ENCODE measurements at places on chromosomes 7 and 10.
A peak's percentile ranks its signal among the peaks of the same experiment; 100 is the strongest.

DNA sequence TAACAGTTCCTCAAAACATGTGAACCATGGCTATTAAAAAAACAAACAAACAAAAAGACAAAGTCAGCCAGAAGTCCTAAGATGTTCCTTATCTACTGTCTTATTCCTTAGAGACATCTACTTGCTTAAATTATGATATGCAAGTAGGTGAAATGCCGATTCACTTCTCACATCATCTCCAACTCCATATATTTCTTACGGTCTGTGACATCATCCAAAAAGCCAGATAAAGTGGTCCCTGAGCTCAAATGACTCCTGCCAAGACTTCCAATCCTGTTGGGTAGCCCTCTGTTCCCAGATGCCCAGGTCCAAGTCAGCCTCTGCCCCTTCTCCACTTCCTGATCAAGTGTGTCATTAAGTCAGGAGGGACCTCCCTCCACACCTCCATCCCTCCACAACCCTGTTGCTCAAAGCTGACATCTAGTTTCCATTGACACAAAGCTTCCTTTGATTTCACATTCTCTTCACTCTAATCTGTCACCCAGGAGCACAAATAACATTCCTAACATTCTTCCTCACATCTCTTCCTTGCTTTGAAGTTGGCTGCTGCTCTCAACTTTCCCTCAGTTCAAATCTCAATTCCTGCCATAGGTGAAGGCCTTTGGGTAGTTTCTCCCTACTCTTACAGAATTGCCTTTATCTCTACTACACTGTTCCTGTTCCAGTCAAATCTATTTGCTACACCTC is 56.1 kb upstream of the PDLIM1 start:
- no peak for DNase-seq

- no peak for DNase-seq
Observed at GRCh38 chr7:92723943-92724342, 112.4 kb downstream of the CDK6 start.

DNA sequence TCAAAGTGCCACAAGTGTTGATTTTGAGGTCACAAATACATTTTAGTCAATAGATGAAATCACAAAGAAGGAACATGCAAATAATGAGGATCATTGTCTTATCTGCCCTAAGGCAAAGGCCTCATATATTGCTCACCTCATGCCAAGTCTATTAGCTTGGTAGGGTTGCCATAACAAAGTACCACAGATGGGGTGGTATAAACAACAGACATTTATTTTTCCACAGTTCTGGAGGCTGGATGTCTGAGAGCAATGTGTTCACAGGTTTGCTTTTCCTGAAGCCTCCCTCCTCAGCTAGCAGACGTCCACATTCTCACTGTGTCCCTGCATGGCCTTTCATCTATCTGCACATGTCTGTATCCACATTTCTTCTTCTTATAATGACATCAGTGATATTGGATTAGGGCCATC is 59.6 kb downstream of the RELN start:
- DNase-seq: no peak

DNA sequence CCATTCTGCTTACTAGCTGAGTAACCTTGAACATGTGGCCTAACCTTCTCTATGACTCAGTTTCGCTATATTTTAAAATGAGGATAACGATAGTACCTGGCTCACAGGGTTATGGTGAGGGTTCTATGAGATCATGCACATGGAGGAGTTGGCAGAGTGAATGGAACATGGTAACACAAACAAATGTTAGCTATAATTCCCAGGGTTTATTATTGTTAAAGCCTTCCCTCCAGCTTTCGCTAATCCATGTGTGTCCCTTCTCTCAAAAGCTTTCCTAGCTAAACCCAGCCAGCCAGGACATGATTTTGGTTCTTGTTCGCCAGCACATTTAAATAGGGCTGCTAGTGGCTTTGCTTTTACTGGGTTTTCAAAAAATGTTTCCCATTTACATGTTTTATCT is 361.0 kb upstream of the NFE2L3 start:
- DNase-seq: no peak

DNA sequence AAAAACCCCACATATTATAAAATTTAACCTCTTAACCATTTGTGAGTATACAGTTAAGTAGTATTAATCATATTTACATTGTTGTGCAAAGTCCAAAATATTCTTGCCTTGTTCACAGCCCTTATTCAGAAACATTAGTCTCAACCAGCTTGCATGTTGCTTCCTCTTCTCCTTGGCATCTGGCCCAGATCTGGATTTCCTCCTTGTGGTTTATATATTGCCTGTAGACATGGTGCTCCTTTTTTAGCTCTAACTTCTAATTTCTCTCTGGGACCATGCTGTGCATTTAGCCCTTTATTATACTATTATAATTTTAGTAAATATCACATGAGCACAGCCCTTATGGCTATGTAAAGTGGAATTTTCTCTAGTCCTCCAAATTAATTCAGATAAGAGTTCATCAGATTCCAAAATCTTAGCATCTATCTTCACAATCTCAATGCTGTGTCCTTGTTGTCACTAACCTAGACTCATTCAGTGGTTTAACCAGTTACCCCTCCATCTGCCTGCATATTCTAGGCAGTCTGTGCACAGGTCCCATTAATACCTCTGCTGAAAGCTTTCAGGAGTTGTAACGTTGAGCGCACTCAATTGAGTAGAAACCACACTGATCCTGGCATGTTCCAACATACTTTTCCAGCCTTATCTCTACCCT is 7.9 kb downstream of the CPED1 start:
- DNase-seq: peak; percentile 73

GRCh38 chr10:70319183-70319582 is 35.4 kb upstream of the NPFFR1 start:
- no peak for DNase-seq

DNA sequence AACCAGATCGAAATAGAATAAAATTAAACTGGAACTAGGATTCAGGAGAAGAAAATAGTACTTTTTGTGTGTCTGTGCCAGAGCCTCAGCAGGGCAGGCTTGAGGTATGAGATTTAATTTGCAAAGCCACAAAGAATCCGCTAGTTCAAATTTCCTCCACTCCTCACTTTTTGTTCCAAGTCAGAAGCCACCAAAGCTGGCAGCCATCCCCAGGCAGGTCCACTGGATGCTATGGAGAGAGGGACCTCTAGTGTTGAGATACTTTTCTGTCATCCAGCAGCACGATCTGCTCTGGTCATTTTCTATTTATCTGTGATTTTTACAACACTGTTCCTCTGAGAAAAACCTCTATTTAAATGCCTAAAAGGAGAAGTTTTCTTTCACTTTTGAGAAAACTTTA is 147.9 kb upstream of the FRMD4A start:
- DNase-seq: no peak

GRCh38 chr7:111140091-111140865 is 49.4 kb downstream of the LRRN3 start:
- DNase-seq: no peak

- DNase-seq: no peak
Observed at GRCh38 chr10:8504499-8504898, 450.0 kb downstream of the GATA3 start.

GRCh38 chr7:107501593-107501992 is 31.7 kb downstream of the GPR22 start:
- DNase-seq: no peak

- DNase-seq: no peak
Observed at GRCh38 chr7:64733550-64734240, 60.5 kb upstream of the ZNF138 start.

DNA sequence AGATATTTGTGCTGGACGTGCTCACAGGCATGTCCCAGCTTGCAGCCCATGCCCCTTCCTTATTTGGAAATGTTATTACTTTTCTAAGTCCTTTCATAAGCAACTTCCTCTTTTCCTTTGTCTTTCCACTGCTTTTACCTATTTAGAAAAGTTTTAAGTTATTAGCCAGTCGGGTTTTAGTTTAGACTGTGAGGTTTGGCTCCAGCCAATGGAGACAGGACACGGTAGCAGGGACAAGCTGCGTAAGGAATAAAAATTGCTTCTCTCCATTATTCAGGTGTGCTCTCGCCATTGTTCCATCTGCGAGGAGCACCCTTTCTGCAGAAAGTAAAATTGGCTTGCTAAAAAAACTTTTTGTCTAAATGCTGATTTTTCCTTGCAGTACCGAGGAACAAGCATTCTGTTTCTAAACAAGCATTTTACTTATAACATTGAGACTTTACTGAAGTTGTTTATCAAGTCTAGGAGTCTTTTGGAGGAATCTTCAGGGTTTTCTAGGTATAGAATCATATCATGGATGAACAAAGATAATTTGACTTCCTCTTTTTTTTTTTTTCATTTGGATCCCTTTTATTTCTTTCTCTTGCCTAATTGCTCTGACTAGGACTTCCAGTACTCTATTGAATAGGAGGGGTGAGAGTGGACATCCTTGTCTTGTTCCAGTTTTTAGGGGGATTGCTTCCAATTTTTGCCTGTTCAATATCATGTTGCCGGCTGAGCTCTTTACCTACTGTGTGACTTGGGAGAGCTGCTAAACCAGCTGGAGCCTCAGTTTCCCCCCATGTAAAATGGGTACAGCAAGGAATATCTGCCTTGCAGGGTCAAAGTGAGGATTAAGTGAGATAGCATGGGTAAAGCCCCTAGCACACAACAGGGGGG is 63.8 kb downstream of the ALOX5 start:
- DNase-seq: no peak

DNA sequence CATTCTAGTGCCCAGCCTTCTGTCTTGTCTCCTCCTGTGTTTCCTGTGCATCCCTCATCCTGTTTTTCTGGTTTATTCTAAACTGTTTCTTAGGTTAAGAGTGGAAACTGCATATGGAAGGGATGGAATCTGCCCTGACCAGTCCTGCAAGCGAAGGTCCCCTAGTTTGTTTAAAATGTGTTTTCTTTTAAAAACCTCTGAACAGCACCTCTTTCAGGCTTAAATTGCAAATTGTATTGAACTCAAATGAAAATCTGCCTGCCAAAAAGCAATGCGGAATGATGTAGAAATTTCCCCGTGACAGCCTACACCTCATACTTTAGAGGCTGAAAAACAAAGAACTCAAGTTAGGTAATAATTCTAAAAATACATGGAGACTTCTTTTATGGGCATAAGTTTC is 222.8 kb upstream of the IMMP2L start:
- DNase-seq: no peak

GRCh38 chr10:28382525-28383269 is 79.8 kb upstream of the MPP7 start:
- no peak for DNase-seq

- DNase-seq: no peak
Observed at GRCh38 chr7:79529881-79530235, 76.4 kb upstream of the MAGI2 start.

DNA sequence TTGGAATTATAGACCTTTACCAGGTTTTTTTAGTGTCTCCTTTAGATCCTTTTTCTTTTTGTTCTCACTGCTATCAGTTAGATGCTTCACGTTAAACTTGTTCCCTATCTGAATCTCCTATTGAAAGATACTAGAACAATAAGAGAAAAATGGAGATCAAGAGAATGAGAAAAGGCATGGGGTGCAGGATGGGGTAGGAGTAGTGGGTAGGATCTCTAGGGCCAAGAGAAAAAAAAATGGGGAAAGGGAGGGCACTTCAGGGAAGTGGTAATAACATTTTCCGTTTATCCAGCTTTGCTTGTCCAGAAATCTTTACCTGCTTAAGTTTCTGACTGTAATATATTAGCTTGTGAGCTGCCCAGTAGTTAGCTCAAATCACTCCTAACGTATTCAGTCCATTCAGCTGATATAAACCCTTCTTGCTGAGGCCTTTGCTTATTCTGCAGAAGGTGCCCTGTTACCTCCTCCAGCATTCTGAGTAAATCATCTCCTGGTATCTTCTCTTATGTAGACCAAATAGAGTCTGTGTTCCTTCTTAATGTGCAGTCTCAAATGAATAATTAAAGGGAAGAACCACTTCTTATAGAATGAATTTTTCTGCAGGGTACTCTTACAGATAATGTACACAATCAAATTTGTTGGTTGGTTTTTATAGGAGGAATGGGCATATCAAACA is 69.7 kb downstream of the ZNRF2 start:
- no peak for DNase-seq

GRCh38 chr10:62010366-62010765 is 108.9 kb downstream of the ARID5B start:
- no peak for DNase-seq

DNA sequence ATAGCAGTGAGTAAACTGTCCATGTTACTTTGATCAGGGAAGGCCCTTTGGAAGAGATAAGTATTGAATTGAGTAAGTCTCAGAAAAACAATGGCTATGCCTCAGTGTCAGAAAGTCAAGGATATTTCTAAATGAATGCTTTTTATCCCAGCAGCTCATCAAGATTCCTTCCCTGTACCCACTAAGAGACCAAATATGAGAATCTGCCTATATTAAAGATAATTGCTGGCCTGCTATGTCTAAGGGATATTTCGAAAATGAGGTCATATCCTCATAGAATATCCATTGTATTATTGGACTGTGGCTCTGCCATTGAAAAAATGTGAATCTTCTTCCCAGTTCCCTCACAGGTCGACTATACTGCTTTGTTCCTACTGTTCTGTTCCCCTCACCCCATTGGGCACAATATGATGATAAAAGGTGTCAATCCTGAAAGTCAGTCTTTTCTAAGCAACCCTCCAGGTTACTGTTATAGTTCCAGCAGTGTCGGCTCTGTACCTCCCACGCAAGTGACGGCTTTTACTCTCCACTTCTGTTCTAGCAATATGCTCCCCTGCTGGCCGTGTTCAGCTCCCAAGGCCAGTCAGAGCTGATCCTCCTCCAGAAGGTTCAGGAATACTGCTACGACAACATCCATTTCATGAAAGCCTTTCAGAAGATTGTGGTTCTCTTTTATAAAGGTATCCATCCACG is 51.7 kb downstream of the BZW2 start:
- no peak for DNase-seq

GRCh38 chr10:99870123-99870730 is 87.8 kb downstream of the ABCC2 start:
- DNase-seq: no peak

GRCh38 chr7:128829391-128830166 is 627 bp upstream of the FLNC start:
- DNase-seq: no peak

- no peak for DNase-seq
Observed at GRCh38 chr7:44755698-44756627, 7.3 kb downstream of the ZMIZ2 start.

- DNase-seq: no peak
Observed at GRCh38 chr7:6154542-6155404, 117.7 kb downstream of the CYTH3 start.

- no peak for DNase-seq
Observed at GRCh38 chr10:4121502-4122380, 336.7 kb upstream of the KLF6 start.

- no peak for DNase-seq
Observed at GRCh38 chr7:79980376-79980775, 154.3 kb upstream of the GNAI1 start.

- DNase-seq: no peak
Observed at GRCh38 chr7:35268953-35269352, 15.1 kb upstream of the TBX20 start.

GRCh38 chr7:128172151-128172550 is 68.9 kb upstream of the LEP start:
- no peak for DNase-seq

DNA sequence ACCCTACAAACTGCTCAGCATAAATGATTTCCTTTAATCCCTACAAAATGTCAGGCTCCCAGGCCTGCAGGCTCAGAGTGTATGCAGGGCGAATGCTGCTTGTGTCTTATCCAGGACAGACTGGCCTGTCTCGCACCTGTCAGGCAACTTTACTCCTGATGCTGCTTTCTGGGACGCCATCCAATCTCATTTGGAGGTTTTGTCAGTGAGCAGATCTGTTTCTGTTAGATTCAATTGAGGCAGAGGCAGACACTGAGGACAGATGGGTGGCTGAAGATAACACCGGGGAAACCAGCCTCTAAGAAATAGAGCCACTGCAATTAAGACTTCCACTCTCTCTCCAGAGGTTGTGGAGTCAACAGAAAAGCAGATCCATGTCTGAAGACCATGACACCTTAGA is 115.6 kb downstream of the DPP6 start:
- no peak for DNase-seq

All from RWPE2 (cell line).